ENCODE measurements at places on chromosomes 7 and 10.
A peak's percentile ranks its signal among the peaks of the same experiment; 100 is the strongest.

DNA sequence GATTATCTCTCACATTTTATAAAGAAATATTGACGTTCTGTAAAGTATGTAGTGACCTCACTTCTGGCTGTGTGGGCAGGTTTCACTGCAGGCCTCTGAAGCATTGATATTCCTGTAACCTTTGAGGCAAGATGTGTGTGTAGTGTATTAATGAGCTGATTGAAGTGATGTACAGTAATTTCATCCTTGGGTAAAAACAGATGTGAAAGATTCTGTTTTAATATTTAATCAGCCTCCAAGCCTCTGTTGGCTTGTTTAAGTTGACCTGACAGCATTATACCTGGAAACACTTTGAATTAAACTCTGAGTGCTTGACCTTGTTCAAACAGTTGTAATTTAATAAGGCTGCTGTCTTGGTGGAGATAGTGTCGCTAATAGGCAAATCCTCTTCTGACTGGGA, 74.9 kb downstream of the KAT6B start:
- DNase-seq, result no peak

- no peak for DNase-seq
Observed at GRCh38 chr10:91496016-91496415, 85.9 kb downstream of the HECTD2 start.

DNA sequence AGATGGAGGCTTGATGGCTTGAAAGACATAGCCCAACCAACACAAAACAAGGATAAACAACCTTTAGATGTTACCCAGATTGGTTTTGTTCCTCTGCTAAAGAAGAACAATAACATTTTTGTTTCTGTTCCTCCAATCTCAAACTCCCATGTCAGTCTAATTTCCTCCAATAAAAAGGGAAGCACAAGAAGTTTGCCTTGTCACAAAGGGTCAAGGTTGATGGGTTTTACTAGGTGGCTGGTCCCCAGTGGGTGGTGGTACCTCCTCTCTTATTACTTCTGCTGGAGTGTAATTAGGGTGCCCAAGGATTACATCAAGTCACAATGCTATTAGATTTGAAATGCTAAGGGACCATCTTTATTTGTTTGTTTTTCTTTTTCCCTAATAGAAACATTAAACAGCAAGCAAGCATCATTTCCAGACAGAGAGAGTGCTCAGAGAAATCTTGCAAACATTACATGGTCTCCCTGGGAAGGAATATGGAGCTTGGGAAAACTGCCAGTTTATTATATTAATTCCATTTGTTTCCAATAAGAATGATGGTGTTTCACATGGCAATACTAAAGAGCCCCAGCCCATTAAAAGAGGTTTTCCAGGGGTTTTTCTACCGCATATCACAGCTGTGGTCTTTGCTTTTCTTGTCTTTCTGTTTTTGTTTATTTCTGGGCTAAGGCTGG, 78.3 kb upstream of the AOAH start:
- DNase-seq, result no peak

DNA sequence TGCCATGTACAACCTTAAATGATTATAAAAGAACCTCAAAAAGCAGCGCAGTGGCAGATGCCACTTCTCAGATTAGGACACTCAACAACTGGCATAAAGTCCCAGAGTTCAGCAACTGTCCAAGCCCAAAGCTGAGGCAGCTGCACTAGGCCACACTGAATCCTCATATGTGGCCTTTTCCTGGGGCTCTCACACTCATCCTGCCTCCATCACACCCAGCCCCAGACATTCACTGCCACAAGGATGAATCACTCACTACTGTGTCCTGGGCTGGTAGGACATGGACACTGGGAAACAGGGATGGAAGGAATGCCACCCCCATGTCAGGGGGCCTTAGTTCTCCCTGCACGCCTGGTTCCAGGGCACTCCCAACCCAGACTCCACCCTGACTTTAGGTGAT, 547.7 kb downstream of the TNS3 start:
- peak; percentile 25 for DNase-seq

- DNase-seq, result no peak
Observed at GRCh38 chr7:113216038-113216437, 97.7 kb upstream of the SMIM30 start.

DNA sequence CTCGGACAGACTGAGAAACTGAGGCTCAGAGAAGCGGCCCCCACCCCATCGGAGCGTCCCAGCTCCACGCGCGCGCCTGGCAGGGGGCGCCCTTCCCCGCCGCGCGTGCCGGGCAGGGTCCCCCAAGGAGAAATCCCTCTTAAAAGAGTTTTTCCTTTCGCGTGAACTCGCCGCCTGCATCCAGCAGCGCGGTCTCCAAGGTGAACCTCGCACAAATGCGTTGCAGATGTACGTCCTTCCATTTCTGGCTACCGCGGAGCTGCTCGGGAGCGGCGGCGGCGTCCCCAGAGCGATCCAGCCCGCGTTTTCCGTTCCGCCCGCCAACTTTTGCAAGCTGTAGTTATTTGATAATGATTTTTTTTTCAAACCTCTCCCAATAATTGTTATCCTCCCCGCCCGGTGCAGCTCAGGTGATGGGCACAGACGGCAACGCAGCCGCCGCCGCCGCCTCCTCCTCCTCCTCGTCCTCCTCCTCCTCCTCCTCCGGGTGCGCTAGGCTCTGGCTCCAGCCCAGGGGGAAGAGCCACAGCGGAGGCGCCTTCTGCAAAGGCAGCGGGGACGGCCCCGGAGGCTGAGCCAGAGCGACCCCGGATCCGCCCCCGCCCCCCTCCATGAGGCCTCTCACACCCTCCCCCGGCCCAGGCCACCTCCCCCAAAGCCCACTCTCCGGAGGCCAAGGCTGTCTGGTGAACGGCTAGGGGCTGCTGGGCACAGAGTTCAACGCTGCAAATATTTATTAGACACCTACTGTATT, 74.0 kb upstream of the CUX1 start:
- peak; percentile 84 for DNase-seq

DNA sequence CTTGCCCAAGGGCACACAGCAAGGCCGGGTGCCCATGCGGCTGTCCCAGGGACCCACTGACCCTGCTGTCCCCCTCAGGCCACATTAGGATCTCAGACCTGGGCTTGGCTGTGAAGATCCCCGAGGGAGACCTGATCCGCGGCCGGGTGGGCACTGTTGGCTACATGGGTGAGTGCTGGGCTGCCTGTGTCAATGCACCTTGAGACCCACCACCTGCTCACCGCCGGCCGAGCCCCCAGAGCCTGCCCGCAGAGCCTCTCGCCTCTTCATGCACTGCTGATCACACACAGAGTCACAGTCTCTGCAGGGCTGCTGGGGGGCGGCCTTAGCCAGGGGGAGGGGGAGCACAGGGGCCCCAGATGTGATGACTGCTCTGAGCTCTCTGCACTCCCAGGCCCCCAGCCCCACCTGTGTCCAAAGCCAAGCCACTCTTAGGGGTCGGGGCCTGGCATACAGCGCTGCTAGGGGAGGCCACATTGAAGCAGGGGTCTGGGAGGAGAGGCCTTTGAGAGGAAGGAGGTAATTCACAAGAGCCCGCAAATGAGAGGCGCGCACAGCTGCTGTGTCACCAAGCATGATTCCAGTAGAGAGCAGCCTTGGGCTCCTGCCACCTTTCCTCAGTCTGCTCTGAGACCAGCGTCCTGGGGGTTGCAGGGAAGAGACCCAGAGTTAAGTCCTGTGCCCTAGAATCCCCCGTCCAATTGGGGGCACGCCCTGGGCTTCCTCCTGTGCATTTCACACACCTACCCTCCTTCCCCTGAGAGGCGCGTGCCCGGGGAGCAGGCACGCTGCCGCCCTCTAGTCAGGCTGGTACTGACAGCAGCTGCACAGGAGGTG, 100.4 kb downstream of the RGS10 start:
- no peak for DNase-seq

- DNase-seq, result no peak
Observed at GRCh38 chr10:95536017-95536416, 25.2 kb downstream of the SORBS1 start.

- DNase-seq, result no peak
Observed at GRCh38 chr10:17181110-17181509, 20.4 kb downstream of the TRDMT1 start.

DNA sequence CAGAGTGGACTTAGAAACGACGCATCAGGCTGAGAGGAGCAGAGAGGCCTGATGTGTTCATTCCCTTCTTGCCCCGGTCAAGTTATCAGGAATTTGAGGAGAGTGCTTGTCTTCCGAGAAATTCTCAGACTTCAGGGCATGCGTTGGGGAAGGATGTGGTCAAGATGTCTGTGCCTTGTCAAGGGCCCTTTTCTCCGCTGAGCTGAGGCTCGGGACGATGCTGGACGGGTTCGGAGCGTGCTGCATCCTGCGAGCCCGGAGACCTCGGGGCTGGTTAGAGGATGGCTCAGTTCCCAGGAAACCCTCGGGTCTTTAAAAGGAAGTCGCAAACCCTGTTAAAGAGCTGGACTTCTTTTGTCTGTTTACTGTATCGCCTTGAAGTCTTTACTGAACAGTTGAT, 325.4 kb downstream of the ADARB2 start:
- DNase-seq, result no peak

- no peak for DNase-seq
Observed at GRCh38 chr10:133364645-133365431, 7.0 kb upstream of the FUOM start.
